ENCODE measurements at places on chromosomes 13 and 19.

GRCh38 chr13:22776394-22777186 lies 404.2 kb upstream of the SGCG start:
- DNase-seq: no peak

- peak; percentile 21 for DNase-seq
Measured at GRCh38 chr19:52094526-52095130, 937 bp downstream of the ZNF841 start.

DNA sequence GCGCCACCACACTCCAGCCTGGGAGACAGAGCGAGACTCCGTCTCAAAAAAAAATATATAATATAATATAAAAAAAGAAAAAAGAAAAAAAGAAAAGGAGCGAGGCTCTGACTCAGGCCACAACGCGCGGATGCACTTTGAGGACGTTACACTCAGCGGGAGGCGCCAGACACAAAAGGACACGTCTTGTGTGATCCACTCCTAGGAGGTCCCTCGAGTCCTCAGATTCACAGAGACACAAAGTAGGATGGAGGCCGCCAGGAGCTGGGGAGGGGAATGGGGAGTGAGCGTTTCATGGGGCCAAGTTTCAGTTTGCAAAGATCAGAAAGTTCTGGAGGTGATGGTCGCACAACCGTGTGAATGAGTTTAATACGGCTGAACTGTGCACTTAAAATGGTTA lies 8.5 kb upstream of the ABHD17A start:
- DNase-seq: no peak

- no peak for DNase-seq
Measured at GRCh38 chr13:99289674-99290337, 17.4 kb downstream of the GPR183 start.

DNA sequence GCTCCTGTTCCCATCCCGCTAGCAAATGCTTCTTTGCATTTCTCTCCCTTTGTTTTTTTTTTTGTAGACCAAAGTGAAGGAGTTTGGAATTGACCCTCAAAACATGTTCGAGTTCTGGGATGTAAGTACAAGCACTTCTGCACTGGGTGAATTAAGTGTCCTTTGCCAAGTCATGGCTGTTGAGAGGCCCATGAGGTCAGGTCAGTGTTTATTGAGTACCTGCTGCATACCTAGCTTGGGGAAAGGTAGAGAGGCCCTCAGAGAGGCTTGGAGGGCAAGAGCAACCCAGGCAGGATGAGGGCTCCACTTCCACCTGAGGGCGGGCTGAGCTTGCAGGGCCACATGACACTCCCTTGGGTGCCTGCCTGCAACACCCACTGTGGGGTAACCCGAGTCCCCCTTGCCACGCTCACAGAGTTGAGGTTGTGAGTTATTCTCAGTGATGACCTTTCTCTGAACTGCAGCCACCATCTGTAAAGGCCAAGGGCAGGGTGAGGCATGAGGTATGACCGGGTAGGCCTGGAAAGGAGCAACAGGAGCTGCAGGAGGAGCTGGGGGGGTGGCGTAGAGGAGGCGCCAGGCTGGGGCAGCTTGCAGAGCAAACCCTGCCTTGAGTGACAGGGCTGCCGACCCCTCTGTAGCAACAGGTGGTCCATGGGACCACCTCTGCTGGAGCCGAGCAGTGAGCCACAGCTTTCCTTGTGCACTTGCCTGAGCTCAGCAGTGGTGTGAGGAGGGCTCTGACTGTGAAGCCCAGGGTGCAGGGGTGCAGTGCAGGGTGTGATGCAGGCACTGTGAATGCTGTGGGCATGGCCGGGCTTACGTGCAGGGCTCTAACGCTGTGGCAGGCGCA lies 16.6 kb downstream of the GPI start:
- no peak for DNase-seq

GRCh38 chr13:89750371-89750770 lies 1597.1 kb upstream of the MIR17HG start:
- DNase-seq: no peak

DNA sequence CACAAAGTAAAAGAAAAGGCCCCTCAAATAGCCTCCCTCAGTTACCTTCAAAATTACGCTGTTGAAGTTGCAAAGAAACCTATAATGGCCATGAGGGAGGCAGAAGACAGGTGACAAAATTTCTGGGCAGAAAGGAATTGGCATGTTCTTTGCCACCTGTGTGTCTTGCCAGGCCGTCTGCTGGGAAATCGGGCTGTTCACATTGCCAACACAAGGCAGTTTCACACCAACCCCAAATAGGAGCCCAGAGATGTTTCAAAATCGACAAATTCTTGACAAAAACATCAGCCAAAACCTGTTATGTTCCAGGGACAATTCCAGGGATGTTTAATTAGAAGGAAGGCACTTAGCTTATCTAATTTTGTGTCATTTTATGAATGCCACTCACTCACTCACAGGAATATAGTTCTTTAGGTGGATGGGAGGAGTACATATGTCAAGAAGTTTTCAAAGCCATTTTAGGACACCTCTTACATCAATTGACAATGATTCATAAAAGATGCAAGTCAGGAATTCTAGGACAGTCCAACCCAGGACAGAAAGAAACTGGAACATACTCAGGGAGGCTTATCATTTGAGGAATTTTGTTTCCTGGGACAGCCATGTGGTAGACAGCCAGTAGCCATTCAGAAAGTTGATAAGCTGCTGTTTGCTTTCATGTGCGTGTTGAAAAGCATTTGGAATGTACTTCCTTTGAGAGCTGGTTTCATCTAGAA lies 164.5 kb downstream of the RGCC start:
- no peak for DNase-seq

- DNase-seq: no peak
Measured at GRCh38 chr13:63093907-63094469, 1678.3 kb upstream of the PCDH20 start.

GRCh38 chr19:40682431-40682964 lies 8.0 kb downstream of the NUMBL start:
- DNase-seq: no peak

DNA sequence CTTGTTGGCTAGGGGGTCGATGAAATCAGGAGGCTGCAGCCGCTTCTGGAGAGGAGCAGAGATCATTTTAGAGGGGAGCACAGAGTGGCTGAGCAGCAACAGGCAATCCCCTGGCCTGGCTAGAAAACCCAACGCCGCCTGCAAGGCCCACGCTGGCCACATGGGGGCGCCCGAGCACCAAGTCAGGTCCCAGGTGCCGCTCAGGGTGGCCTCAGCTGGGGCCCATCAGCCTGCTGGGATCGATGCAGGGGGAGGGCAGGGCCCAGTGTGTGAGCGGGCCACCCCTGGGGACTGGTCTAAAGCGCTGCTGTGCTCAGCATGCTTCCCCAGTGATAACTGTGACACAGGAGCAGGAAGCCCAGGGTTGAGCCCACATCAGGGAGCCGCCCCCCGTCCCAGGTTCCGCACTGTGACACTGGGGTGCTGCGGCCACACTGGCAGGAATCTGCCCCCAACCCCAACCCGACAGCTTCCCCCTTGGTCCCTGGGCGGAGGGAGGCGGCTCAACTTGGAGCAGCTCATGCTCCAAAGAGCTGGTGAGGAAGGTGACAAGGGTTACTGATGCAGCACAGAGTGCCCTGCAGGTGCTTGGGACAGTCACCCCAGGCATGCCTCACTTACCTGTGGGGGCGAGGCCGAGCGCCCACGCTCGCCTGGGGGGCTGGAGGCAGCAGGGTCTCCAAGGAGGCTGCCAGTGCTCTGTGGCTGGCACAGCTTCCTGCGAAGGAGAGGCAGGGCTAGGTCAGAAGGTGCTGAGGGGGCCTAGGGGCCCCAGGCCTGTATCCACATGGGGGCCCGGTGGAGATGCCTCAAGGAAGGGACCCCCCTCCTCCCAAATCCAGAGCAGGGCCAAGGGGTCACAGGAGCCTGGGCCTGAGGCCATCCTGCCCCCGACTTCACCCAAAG lies 13.3 kb upstream of the ISYNA1 start:
- peak; percentile 86 for DNase-seq

GRCh38 chr19:277131-277530 lies 14.1 kb downstream of the PLPP2 start:
- DNase-seq: no peak

GRCh38 chr13:34383728-34384127 lies 558.3 kb upstream of the NBEA start:
- no peak for DNase-seq

GRCh38 chr13:36992362-36992761 lies 6.8 kb downstream of the ALG5 start:
- no peak for DNase-seq

- no peak for DNase-seq
Measured at GRCh38 chr13:92843549-92843948, 383.1 kb upstream of the GPC6 start.

DNA sequence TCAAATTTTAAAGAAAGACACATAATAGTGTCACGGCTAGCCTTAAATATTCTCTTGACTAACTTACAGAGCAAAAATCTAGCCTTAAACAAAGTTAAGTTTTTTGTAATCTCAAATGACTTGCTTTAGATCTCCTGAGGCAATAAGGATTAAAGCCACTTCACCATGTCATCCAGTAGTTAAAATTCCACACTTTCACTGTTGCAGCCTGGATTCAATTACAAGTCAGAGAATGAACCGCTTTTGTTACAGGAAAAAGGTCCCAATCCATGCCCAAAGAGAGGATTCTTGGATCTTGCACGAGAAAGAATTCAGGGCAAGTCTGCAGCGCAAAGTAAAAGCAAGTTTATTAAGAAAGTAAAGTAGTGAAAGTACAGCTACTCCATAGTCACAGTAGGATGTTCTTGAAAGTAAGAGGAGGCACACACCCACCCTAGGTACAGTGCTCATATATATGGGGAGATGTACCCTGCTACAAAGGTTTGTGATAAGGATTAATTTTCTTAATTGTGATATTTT lies 34.6 kb upstream of the CD177 start:
- DNase-seq: no peak

DNA sequence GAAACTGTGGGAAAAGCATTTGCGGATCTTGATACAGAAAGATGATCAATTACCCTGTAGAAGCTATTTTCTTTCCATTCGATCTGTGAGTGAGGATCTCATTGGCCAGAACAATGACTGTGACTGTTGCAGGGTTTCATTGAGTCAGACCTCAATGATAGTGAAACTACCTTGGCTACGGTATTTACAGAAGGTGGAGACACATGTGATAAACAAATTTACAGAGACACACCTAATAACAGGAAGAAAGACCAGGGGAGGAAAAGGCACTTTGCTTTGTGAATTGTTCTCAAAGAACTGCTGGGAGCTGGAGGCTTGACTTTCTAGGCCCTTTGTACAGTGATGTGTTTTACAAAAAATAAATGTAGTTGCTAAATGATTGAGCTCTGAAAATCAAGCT lies 19.9 kb upstream of the ARGLU1 start:
- DNase-seq: no peak

DNA sequence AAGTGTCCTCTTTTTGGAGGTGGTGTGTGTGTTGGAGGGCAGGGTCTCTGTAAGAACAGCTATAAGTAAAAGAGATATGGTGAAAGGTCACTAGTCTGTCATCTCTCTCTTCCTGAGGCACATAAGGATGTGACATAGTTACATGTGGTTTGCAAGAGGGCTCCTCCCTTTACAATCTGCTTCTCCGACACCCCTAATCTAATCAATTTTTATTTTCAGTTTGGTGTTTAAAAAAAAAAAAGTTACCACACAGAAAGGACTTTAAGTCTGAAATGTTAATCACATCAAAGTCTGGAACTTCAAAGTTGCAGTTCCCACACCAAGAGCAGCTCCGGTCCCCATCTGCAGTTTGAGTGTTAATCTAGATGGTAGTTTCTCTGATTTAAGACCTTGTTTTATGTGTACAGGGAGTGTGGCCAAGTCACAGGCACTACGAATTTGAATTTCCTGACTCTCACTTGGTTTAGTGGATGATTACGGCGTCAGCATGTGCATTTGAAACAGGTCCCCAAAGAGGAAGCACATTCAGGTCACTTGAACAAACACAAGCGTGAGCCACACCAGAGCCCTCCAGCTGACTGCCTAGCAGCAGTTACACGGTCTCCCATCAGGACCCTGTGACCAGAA lies 53.1 kb downstream of the FOXO1 start:
- no peak for DNase-seq

DNA sequence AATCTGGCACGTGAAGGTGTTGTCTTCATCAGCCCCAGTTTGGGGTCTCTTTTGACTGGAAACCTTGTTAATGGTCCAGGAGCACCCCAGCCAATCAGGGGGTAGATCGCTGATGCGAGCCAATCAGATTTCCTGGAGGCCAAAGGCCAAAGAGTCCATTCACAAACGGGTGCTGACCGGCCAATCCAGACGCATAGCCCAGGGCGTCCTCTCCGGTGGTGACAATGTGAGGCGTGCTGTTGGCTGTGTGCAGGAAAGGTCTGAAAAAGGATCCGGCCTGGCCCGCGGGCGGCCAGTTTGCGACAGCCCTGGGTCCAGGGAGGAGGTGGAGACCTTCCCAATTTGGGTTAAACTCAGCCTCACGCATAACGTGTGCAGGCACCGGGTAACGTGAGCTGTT lies 3.1 kb downstream of the MAST3 start:
- DNase-seq: no peak

- DNase-seq: no peak
Measured at GRCh38 chr19:18603958-18604819, 2.4 kb downstream of the CRLF1 start.

- DNase-seq: no peak
Measured at GRCh38 chr13:22073718-22074117, 402.8 kb downstream of the FGF9 start.

Data from DND-41 (cell line).